ENCODE measurements at places on chromosomes 12 and 14. TPM values are rescaled to one million over a fixed set of nuclear protein-coding genes. Genes with fewer than 3 reads are reported as not detected.

Gene FMNL3
- 21.7 TPM for total RNA-seq

Gene NAP1L1
- total RNA-seq: 393 TPM

Gene TMEM260
- total RNA-seq: 6.0 TPM

Gene KLRK1
- total RNA-seq: not detected

Gene TDRD9
- 0.29 TPM for total RNA-seq

Gene TTC9
- 24.8 TPM for total RNA-seq

Gene TMCC3
- total RNA-seq: 11.8 TPM

Gene PLEKHA5
- 19.9 TPM for total RNA-seq

Gene CCDC184
- 0.12 TPM for total RNA-seq

Gene DLGAP5
- 58.4 TPM for total RNA-seq

Gene AQP2
- not detected for total RNA-seq

Gene ANKRD33
- total RNA-seq: not detected

Gene PRB2
- not detected for total RNA-seq

Gene P2RX7
- not detected for total RNA-seq

Gene ANP32D
- not detected for total RNA-seq

Measured in epithelial cell of proximal tubule (primary cell).